ENCODE measurements at places on chromosomes 2 and 18.

GRCh38 chr2:128775217-128775913, 456.7 kb upstream of the HS6ST1 start:
- DNase-seq: no peak

DNA sequence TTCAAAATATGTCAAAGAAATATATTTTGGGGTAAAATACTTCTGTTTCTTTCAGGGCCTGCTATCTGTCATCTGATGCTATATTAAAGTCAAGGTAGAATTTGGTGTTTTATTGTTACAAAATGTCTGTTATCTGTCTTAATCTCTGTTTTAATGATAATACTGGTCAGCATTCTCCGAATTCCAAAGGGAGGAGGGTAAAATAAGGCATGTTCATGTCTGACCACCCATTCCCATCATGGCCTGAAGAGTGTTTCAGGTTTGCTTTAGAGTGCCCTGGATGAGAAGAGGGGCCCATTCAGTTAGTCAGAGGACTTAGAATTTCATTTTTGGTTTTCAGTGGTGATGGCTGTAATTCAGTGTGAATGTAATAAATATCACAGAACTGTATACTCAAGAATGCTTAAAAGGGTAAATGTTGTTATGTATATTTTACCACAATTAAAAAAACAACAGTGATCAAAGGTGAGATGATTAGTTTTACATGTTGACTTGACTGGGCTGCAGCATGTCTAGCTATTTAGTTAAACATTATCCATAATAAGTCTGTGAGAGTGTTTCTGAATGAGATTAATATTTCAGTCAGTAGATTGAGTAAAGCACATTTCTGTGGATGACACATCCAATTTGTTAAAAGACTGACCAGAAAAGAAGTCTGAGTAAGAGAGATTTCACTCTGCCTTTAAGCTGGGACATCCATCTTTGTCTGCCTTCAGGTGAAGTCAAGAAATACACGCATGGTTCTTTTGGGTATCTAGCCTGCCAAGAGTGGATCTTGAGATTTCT, 467.9 kb upstream of the SYT4 start:
- DNase-seq: no peak

- DNase-seq: no peak
Observed at GRCh38 chr2:174158003-174158402, 90.3 kb downstream of the OLA1 start.

DNA sequence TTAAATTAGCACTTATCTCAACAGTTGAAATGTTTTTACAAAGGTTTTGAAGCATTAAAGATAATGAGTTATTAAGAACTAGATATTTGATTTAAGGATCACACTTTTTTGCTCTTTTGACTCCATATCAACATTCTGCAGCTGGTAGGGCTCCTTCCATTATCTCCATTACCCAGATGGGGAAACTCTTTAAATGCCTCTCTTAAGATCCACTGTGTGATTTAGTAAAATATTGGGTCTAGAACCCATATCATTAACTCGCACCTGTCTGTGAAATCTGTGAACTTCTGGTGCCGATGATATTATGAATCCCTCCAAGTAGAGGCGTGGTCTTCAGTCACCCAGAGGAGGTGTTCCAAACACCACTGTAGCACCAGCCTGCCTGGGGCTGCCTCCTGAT, 466.2 kb downstream of the TSN start:
- DNase-seq: no peak

DNA sequence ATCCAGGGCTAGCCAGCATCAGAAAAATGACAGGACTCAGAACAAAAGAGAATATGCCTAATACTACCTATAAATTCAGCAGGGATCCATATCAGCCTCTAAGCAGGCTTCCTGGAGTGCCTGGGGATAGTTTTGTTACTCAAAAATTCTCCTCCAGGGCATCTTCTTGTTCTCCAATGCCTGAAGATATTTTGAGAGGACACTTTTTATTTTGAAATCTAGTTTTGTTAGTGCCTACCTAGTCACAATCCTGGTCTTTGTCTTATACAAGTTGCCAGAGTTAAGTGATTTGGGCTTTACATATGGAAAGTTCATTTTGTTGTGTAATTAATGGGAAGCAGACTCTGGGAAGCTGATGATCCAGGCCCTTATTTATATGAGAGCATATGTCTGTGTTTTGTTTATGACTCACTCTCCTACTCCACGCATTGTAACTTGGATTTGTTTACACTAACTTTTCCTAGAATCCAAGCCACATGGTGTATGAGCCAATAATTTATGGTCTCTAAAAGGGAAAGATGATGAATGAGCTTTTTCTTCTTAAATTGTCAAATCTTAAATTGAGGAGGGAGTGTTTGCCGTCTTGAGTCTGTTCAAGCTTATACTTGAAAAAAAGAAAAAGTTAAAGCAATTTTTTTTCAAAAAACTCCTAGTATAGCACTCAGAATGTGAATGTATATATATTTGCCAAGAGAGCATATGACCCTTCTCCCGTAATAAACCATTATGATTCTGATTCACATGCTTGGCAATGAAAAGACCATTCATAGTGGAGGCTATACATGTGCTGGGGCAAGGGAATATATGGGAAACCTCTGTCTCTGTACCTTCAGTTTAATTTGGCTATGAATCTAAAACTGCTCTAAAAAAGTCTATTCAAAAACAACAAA, 370.3 kb downstream of the SETBP1 start:
- no peak for DNase-seq

DNA sequence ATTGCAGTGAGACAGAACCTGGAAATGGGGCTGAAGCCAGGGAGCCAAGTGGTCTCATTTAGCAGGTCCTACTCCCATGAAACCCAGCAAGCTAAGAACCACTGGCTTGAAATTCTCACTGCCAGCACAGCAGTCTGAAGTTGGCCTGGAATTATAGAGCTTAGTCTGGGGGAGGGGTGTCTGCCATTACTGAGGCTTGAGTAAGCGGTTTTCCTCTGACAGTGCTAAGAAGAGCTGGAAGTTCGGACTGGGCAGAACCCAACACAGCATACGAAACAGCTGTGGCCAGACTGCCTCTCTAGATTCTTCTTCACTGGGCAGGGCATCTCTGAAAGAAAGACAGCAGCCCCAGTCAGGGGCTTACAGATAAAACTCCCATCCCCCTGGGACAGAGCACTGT, 305.7 kb upstream of the SETBP1 start:
- DNase-seq: no peak

DNA sequence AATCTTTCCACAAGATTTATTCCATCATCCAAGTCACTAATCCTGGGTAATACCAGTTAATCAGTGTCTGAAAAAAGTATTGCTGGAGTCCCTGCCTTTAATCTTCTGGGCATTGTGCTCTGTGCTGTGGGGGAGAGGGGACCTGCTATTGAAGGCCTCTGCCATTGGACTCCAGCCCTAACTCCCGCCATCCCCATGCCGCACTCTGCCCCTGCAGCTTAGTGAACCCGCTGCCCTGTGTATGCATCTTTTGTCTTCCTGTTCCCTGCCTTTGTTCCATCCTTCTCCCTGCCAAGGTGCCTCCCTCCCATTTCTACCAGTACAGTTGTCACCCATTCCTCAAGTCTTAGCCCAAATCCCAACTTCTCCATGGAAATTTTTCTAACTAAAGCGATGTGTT, 113.8 kb upstream of the EPAS1 start:
- DNase-seq: no peak

GRCh38 chr2:172350839-172351479, 76.4 kb upstream of the ITGA6 start:
- DNase-seq: no peak

GRCh38 chr2:216119986-216120385, 10.8 kb downstream of the XRCC5 start:
- no peak for DNase-seq

DNA sequence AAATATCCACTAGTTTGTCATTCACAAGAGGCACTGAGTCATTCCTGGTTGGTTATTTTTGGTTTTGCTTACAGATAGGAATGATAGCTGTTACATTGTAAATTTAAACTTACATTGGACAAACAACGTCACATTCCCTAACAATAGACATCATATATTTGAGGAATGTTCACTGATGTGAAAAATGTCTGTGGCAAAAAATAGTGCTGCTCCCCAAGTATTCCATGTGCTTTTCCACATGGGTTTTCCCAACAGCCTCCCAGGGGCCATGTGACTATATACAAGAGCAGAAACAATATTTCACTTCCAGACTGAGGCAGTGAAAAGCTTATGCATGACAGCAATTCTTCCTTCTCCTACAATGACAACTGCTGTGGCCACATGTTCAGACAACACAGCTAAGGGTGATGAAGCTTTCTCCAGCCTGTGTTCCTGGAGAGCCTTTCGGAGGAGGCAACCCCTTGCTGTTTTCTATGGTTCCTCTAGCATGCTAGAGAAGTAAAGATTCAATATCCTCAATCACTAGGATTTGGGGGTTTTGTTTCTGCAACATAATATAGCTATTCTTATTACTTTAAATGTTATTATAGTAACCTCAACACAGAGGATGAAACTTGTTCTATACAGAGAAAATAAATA, 202.7 kb downstream of the PTH2R start:
- no peak for DNase-seq

GRCh38 chr2:127422559-127423477, 4.6 kb downstream of the PROC start:
- no peak for DNase-seq

DNA sequence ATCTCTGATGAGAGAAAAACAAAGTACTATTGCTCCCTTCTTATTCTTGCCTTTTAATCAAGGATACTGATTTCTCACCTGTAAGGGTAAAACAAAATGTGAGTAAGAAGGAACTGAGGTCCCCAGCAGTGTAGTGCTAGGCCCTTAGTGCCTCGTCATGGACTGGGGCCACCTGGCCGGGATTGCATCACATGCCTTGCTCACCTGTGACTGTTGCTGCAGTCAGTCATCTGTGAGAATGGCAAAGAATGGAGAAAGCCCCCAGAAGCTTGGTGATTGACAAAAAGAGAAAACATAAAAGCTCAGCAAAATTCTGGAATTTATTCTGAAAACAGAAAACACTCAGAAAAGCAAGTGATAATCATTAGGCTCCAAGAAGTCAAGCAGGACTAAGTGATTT, 63.4 kb downstream of the SPATS2L start:
- no peak for DNase-seq

DNA sequence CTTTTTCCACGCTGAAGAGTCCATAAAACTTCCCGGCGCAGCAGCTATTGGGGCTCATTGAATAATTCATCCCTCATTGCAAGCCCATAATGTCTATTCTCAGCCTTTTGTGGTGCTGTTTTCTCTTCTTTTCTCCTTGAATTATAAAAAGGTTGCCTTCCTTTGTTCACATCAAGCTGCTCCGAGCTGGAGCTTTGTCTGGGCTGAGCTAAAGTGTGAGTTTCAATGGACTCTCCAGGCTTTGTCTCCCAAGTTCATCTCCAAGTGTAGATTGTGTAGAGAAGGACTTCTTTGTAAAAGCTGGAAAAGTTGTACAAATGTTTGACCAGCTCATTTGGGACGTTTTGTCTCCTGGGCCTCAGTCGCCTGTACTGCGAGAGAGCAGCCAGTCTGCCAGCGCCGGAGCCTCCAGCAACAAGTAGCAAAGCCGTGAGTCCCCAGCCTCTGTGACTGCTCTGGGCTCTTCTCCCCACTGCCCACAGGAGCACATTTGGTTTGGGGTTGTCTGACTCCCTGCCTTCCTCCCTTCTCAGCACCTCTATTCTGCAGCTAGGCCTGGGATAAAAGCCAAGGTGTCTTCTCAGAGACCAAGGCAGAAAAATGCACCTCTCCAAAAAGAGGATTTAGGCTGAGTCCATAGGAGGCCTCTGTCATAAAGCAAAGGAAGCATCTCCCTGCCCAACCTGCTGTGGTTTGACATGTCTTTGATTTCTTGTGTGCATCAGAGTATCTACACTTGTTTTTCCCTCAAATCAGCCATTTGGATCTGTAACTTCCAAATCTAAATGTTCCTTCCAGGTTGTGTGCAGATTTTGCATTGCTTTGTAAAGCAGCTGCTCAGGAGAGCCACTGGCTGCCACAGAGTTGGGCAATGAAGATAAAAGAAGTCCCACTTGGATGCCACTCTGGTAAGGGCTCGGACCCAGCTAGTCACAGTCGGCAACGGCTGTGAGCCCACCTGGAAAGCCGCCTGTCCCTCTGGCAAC, 6.4 kb downstream of the PAX3 start:
- DNase-seq: no peak

DNA sequence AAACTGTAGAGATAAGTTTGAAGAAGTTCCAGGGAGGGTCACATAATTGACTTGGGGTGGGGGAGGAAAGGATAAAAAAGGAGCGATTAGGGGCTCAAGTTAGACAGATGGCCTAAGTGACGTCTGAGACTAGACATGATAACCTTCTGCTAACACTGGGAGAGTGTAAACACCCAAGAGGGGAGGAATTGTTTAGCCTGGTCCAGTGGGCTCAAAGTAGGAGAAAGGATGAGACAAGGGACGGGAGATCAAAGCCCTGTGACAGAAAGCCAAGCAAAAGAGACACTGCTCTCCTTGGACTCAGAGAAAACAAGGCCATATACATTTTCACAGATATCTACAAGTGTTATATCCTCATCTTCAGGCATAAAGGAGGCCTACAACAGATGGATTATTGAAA, 45.5 kb upstream of the IHH start:
- no peak for DNase-seq

- DNase-seq: no peak
Observed at GRCh38 chr2:187594801-187595200, 40.6 kb upstream of the TFPI start.

- DNase-seq: no peak
Observed at GRCh38 chr2:238098901-238099713, 1.0 kb upstream of the ESPNL start.

DNA sequence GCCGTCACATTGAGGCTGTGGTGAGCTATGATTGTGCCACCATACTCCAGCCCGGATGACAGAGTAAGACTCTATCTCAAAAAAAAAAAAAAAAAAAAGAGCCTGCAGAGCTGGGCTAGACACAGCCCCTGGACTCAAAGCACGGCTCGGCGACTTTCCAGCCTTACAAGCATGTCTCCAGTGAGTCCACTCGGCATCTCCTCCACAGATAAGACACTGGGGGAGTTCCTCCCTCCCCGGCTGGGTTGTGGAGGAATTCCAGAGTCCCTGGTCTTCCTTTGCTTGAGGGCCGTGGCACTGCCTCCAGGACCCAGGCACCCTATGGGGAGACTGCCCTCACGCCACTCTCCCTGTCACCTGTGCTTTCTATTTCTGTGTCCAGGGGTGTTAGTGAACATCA, 30.9 kb upstream of the RPL31 start:
- DNase-seq: no peak

DNA sequence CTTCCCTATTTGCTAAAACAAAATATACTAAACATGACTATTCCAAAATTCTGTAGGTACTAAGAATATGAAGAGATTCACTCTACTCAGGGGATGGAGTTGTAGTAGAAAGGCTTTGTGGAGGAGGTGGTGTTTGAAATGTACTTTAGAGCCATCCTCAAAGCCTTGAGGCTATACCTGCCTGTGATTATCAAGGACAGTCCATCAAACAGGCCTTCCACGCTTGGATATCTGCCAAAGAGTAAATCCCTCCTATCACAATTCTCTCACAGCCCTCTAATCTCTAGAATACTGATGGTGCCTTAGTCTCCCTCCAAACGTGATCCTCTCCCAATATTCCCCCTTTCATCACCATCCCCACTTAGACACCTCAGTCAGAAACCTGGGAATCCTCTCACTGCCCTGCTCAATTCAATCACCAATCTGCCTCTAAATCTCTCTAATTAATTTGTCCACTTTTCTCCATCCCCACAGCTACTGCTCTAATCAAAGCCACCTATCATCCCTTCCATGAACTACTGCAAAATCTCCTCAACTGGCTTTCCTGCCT, 13.1 kb downstream of the SOS1 start:
- DNase-seq: no peak

Measured in stimulated activated CD8-positive, alpha-beta memory T cell treated with anti-CD3 and anti-CD28 coated beads, Interleukin-15, amount 100 ng/mL, for 48 hours (primary cell).